CD4-positive, alpha-beta T cell treated with Interleukin-1 beta for 1 hour (primary cell): ENCODE measurements at places on chromosomes 4 and X.

- no peak for DNase-seq
Observed at GRCh38 chrX:150203248-150203645, 159.9 kb upstream of the MAMLD1 start.

DNA sequence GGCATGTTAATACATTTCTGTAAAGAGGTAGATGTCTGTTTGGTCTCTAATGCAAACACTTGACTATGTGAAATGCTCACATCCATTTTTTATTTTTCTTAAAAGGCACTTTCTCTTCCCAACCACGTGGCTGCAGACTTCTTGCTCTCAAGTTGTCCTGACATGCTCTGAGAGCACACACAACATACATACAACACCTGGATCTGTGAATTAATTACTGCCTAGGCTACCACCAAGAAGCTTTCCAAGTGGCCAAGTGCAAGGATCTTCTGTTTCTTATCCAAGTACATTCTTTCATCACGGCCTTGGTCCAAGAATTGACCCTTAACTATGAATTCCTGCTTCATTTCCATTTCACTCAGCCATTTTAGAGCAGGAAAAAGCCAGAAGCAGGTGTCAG lies 110.8 kb downstream of the SPRY1 start:
- DNase-seq = no peak

- no peak for DNase-seq
Observed at GRCh38 chrX:44974451-44974850, 101.5 kb downstream of the KDM6A start.

GRCh38 chrX:36414056-36414455 lies 494.5 kb downstream of the CFAP47 start:
- no peak for DNase-seq

GRCh38 chr4:11535333-11535732 lies 106.6 kb upstream of the HS3ST1 start:
- no peak for DNase-seq
